ENCODE measurements at places on chromosomes 4 and X.

- no peak for DNase-seq
These were observed 841.7 kb upstream of the POU3F4 start for GRCh38 chrX:82666355-82666754.

- peak; percentile 30 for DNase-seq
These were observed 5.1 kb upstream of the GABRQ start for GRCh38 chrX:152632445-152633097.

DNA sequence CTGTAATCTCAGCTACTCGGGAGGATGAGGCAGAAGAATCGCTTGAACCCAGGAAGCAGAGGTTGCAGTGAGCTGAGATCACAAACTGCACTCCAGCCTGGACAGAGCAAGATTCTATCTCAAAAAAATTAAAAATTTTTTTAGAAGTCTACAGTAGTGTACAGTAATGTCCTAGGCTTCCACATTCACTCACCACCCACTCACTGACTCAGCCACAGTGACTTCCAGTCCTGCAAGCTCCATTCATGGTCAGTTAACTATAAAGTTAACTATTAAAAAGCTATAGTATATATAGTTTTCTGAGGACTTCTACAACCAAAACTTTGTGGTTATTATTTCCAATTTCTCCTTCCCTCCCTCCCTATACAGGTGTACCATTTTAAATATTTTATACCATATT is 34.7 kb upstream of the NEUROG2 start:
- no peak for DNase-seq

GRCh38 chr4:125519371-125520146 is 204.8 kb downstream of the FAT4 start:
- DNase-seq, result no peak

- DNase-seq, result no peak
These were observed 55.1 kb upstream of the TNIP3 start for GRCh38 chr4:121219227-121219626.
